T-helper 2 cell treated with Interferon-gamma antibody and Interleukin-4, amounts not matched to agents 5 μg/mL and 100 μg/mL, for 36 hours (primary cell): ENCODE measurements at places on chromosomes 5 and 9.
A peak's percentile ranks its signal among the peaks of the same experiment; 100 is the strongest.

GRCh38 chr9:126276056-126276728, 50.4 kb upstream of the MVB12B start:
- no peak for DNase-seq

- DNase-seq, result no peak
Measured at GRCh38 chr9:122498883-122499288, 11.7 kb upstream of the OR1J2 start.

GRCh38 chr5:65722575-65723403, 784 bp downstream of the NLN start:
- DNase-seq, result peak; percentile 5

DNA sequence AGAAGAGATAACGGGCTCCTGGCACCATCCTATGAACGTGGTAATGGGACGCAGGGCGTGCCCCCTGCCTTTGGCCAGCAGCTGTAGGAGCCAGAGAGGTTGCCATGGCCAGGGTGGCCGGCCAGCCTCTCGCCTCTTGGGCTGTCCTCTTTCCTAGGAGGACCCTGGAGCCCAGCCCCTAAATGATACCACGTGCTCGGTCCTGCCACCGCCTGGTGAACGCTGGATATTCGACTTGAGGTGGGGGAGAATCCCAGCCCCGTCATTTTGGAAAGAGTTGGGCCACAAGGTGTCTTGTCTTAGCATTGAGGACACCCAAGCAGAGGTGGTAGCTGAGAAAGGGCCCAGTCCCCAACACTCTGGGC, 391 bp upstream of the NRG2 start:
- DNase-seq, result no peak

GRCh38 chr5:84603568-84604185, 219.0 kb upstream of the EDIL3 start:
- no peak for DNase-seq

- no peak for DNase-seq
Measured at GRCh38 chr5:158277276-158277675, 418.3 kb upstream of the CLINT1 start.

- DNase-seq, result no peak
Measured at GRCh38 chr5:143977891-143978461, 166.0 kb downstream of the HMHB1 start.

DNA sequence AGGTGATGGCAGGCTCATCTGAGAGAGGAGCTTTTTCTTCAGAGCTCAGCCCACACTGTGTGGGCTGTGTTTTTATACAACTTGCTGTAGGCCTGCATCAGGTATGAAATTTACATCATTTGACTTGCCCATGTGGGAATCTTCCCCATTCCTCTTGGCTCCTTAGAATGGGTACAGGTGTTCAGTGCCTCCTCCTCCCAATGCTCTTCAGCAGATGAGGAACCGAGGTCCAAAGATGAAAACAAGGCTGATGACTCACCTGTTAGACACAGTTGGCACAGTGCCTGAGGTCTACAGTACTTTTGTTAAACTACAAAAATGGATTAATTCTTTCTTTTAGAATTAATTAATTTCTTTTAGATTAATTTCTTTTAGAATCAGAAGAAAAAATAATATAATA, 20.8 kb downstream of the PAPPA start:
- no peak for DNase-seq

DNA sequence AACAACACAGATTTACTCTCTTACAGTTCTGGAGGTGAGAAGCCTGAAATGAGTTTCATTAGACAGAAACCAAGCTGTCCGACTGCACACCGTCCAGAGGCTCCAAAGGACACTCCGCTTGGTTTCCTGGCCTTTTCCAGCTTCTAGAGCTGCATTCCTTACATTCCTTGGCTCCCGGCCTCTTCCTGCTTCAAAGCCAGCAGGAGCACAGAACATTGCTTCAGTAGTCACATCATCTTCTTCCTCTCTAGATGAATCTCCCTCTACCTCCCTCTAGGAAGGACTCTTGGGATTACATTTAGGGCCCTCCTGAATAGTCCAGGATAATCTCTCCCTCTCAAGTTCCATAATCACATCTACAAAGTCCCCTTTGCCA, 213.3 kb downstream of the CDK5RAP2 start:
- no peak for DNase-seq

- DNase-seq, result no peak
Measured at GRCh38 chr5:148970876-148971275, 92.0 kb downstream of the SH3TC2 start.

DNA sequence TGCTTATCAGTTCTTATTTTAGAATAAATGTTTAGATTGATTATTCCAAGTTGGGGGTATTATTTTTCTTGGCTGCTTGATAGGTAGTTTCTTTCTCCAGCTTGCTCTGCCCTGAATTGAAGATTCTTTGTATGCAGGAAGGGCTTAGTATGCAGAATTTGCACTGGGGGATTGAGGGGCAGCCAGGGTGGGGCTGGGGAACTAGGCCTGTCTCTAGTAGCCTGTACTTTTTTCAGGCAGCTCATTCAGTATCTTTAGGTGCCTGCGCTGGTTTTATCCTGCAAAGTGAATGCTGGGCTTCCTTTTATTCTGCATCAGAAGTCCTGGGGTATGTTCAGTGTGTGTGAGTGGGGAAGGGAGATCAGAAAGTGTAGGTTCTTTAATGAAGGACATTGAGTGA, 228.3 kb upstream of the ELL2 start:
- DNase-seq, result no peak

DNA sequence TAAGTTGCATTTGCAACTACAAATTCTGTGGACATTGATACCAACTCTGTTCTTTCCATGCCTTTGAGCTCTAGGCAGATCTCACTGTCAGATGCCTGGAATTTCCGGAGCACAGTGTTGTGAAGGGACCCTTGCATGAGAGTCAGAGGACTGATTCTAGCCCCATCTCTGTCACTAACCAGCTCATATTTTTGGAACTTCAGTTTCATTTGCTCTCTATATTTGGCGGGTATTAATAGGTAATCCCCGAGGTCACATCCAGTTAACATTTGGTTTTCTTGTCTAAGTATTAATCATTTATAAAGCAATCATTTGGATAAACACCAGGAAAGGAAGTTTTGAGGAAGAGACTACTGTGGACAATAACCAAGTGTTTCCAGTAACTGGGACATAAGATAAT, 115.7 kb downstream of the MAN2A1 start:
- no peak for DNase-seq

GRCh38 chr5:96714450-96714849, 52.3 kb downstream of the CAST start:
- DNase-seq, result no peak

GRCh38 chr5:159971931-159972461, 36.9 kb upstream of the TTC1 start:
- no peak for DNase-seq

DNA sequence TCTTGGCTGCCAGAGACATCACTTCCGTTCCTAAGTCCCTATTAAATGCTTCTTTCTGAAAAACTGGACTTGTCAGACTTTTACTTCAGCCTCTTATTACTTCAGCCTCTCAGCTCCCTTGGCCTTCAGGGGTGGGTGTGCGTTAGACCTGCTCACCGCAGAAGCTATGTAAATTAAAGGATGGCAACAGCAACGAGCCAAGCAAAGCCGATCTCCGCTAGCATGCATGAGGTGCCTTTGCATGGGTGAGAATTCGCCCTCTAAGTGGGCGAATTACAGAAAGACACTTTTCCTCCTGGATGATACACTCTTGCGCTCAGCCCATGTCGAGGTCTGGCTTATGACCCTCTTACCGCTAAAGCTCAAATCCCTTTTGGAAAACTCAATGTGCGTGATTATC, 10.9 kb upstream of the IL3 start:
- DNase-seq, result no peak

- no peak for DNase-seq
Measured at GRCh38 chr5:180114304-180115003, 42.9 kb upstream of the RNF130 start.
